Activated CD4-positive, alpha-beta memory T cell treated with anti-CD3 and anti-CD28 coated beads for 36 hours (primary cell): ENCODE measurements at places on chromosomes 3 and 15. TPM values are rescaled to one million over a fixed set of nuclear protein-coding genes. Genes with fewer than 3 reads are reported as not detected.

DNA sequence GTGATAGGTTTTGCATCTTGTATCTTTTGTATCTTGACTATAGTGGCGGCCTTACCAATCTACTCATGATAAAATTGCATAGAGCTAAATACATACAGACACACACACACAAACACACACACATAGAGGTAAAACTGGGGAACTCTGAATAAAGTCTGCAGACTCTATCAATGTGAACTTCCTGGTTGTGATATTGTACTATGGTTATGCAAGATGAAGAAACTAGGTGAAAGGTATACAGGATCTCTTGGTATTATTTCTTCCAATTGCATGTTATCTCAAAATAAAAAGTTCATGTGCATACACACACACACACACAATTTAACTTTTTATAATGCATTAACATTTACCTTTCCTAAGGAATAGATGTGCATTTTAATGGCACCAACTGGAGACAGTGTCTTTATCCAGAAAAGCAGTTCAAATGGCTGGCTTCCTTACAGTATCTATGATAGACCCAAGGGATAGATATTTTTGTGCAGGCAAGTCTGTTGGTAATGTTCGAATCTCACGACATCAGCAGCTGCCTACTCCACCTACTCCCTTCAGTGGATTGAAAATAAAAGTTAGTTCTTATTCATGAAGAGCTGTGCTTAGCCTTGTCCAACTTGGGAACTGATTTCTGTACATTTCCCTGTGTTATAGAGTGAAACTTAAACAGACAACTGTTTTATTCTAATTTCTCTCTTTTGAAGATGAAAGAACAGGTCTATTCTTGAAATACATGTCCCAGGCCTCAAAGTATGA, 46.9 kb upstream of the SPRED1 start:
- DNase-seq = no peak

FOXB1 gene
- 2.0 TPM for total RNA-seq

CLDN1 gene
- total RNA-seq = 0.22 TPM

UROC1 gene
- total RNA-seq = not detected

ST8SIA2 gene
- not detected for total RNA-seq
